ENCODE measurements at places on chromosomes 6 and 20.

DNA sequence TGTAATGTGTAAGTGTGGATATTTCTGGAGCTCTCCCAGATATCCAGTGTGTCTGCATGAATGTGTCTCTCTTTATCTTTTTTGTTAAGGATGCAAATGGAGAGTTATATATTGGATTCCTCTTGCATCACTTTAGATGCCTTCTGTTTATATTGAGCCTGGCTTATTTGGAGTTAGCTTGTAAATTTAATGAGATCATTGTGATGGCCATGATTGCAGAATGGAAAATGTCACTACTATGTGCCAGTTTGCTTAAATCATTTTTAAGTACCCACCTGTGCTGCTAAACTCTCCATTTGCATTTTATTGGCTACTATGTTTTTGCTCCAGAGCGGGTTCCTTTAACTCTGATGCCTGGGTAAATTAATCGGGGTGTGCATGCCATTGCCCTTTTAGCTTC lies 334.8 kb downstream of the UTRN start:
- DNase-seq: no peak

DNA sequence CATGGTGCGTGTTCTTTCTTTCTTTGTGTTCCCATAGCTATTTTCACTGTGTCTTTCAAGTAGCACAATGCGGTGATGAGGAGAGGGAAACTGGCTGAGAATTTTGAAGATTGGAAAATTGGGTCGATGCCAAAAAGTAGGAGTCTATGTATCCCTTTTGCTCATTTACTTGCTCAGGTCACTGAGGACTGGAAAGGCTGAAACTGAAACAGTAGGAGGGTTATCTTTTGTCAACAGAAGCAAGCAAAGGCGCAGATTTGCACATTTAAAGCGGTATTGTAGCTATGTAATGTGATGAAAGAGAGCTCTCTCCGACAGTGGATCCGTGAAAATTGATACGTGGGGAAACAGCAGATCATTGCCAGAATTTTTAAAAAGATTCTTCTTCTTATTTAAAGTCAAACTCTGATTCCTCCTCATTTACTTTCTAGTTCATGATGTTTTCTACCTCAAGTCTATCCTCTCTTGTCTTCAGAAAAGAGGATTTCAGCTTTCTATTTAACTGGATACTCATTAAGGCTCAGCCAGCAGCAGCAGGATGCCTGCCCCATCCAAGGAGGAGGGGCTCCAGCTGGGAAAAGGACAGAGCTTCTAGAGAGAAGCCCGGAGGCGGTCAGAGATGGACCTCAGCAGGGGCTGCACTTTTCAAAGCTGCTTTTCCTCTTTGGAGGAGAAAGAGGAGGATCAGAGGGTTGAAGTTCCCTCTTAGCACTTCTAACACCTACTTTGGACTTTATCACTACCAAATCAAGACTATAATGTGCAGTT lies 15.9 kb upstream of the FYN start:
- no peak for DNase-seq

GRCh38 chr6:81769824-81770223 lies 17.3 kb upstream of the TENT5A start:
- DNase-seq: no peak

DNA sequence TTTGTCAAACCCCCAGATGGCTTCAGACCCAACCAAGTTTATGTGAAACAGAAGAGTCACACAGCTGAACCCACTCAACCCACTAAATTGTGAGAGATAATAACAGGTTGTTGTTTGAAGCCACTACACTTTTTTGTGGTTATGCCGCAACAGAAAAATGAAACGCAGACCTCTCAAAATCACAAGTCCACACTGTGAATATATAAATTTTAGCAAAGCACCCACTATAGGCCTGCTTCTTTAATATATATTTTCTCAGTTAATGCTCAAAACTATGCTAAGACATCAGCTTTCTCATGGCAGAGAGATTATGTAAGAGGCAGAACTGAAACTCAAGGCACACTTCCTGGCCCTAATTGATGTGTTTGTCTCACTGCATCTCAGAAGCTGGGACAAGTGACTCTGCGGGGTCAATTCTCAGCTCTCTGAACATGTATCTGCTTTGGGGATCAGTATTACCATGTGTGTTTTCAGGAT lies 27.7 kb downstream of the MAP3K5 start:
- no peak for DNase-seq

DNA sequence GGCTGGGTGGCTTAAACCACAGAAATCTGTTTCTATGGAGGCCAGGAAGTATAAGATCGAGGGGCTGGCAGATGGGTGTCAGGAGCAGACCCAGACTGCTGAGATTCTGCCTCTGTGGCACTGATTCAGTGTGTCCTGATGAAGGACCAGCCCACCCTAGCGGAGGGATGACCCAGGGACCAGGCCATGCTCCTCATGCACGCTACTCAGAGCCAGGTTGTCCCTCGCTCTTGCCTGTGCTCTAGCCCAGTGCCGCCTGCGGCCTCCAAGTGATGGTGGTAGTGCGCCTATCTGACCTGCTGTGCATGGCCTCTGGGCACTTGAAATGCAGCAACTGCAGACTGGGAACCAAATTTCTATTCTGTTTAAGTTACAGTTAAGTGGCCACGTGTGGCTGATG lies 13.1 kb upstream of the APMAP start:
- DNase-seq: no peak

DNA sequence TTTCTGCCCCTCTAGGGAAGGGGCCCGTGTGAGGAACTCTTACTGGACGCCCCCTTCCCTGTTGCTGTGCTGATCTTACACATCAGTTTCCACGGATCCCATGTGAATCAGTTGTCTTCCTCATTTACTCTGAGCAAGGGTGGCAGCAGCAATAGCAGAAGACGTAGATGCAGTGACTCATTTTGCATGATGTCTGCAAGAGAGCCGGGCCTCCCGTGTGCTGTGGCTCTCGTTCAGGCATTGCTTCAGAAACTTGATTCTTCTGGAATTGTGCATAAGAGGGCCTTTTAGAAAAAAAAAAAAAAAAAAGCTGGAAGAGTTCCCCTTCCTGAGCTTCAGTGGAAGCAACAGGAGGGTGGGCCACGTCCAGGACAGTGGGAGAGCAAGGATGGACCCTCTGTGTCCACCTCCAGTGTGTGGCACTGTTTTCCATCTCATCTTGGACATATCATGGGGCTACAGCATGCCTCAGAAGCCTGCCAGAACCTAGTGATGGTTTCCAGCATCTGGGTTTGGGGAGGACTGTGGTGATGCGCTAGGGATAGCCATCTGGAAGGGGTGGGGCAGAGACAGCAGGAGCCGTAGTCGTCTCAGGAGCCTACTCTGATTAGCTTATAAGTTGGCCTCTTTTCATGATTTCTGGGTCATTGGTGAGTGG lies 62.1 kb downstream of the FOXO3 start:
- no peak for DNase-seq

GRCh38 chr6:159963111-159963510 lies 5.8 kb upstream of the IGF2R start:
- DNase-seq: no peak

- DNase-seq: no peak
Observed at GRCh38 chr6:43901733-43902230, 131.8 kb downstream of the VEGFA start.

GRCh38 chr6:6661191-6661590 lies 72.7 kb downstream of the LY86 start:
- no peak for DNase-seq

DNA sequence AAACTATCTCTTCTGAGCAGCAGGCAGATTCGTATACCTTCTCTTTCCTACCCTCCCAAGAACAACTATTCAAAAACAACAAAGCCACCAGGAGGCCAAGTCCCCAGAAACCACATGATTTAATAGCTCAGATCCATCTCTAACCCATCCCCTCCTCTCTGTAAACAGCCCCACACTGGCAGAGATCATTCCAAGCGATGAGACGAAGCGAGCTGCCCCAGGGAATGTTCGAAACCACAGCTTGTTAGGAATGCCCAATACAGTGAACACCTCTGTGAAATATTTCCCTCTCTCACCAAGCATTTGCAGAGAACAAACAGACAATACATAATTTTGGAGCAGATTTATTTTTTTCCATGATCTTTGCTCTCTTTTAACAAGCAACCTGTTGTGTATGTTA lies 231.8 kb downstream of the SOD2 start:
- DNase-seq: no peak

DNA sequence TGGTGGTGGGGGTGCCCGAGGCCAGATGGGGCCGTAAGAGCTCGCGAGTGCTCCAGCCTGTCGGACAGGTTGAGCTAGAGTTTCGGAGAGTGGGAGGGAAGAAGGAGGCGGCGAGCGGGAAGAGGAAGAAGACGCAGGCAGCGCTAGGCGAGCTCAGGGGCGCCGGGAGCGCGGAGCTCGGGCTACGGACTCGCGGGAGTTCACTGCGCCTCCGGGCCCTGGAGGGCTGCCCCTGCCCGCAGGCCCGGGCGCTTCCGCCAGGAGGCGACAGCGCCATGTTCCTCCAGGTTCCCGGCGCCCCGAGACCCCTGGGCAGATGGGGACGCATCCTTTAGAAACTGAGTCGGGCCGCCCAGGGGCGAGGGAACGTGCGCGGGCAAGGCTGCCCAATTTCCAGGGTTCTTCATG lies 984 bp downstream of the TFAP2C start:
- no peak for DNase-seq

GRCh38 chr6:143867236-143867635 lies 3.0 kb downstream of the ZC2HC1B start:
- no peak for DNase-seq

All from stimulated activated CD8-positive, alpha-beta memory T cell treated with anti-CD3 and anti-CD28 coated beads, Interleukin-4, amount 100 ng/mL, for 1 hour (primary cell).